ENCODE measurements at places on chromosomes 13 and 19.

DNA sequence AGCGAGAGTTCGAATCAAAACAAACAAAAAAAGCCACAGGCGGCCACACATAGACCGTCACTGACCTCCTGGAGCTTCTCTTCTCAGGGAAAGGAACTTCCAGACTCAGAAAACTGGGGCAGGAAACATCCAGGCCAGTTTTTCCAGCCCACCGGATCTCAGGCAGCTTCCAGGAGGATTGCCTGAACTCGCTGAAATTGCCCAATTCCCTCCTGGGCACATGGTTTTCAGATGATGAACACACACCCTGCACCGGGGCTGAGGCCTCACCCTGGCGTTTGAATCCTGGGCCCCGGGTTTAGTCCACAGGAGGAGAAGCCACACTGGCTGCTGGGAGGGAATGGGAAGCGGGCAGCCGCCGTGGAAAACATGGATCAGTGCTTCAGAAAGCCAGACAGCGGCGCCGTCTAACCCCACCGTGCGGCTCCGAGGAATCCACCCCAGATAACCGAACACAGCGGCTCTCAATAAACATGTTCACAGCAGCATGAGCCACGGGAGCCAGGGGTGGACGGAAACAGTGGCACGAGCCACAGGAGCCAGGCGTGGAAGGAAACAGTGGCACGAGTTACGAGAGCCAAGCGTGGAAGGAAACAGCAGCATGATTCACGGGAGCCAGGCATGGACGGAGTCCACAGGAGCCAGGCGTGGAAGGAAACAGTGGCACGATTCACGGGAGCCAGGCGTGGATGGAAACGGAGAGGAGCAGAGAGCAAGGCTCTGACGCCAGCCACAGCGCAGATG lies 18.2 kb upstream of the PTBP1 start:
- no peak for DNase-seq

DNA sequence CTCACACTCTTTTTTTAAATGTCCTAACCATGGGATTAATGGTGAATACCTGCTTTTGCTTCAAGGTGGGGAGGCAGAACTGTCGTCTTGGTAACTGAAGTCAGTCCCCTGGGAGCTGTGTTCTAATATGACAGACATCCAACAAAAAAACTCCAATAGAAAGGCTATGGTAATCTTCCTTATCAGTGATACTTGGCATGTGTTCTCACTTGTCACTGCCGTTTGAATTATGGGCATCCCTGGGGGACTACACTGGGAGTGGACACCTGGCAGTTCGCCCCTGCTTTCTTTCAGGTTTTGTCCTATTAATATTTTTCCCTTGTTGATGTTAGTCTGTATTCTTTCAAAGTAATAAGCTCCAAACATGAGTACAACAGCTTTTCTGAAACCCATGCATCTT lies 252.6 kb downstream of the SLITRK5 start:
- no peak for DNase-seq

- no peak for DNase-seq
Observed at GRCh38 chr19:17617807-17618192, 62.4 kb downstream of the COLGALT1 start.

DNA sequence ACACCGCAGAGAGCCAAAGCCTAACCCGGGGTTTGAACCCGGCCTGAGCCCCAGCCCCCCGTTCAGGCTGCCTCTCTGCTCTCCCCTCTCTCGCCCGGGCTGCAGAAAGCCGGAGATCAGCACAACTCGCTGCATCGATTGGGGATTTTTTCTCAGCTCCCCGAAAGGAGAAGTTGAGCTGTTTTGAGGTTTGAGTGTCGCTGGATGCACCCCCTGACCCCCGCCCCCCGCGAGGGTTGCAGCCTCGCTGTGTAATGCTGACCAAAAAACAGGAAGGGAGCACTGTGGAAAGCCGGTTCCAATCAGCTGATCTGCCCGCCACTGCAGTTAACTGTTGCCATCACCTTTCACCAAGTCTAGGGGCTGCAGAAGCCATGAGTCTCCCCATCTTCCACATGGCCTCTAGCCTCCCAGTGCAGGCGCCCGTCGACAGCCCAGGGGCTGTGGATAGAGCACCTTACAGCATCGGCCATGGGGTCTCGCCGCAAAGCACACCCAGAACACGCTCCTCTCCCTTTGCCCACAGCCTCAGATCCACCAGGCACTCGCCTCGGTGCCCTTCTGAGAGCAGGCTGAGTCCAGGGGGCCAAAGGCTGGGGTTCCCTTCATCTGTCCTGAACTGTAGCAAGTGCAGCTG lies 34.5 kb downstream of the MYO9B start:
- peak; percentile 47 for DNase-seq

- DNase-seq, result no peak
Observed at GRCh38 chr19:30596813-30597399, 224.7 kb downstream of the ZNF536 start.

- DNase-seq, result no peak
Observed at GRCh38 chr13:23770973-23771372, 118.2 kb downstream of the MIPEP start.

DNA sequence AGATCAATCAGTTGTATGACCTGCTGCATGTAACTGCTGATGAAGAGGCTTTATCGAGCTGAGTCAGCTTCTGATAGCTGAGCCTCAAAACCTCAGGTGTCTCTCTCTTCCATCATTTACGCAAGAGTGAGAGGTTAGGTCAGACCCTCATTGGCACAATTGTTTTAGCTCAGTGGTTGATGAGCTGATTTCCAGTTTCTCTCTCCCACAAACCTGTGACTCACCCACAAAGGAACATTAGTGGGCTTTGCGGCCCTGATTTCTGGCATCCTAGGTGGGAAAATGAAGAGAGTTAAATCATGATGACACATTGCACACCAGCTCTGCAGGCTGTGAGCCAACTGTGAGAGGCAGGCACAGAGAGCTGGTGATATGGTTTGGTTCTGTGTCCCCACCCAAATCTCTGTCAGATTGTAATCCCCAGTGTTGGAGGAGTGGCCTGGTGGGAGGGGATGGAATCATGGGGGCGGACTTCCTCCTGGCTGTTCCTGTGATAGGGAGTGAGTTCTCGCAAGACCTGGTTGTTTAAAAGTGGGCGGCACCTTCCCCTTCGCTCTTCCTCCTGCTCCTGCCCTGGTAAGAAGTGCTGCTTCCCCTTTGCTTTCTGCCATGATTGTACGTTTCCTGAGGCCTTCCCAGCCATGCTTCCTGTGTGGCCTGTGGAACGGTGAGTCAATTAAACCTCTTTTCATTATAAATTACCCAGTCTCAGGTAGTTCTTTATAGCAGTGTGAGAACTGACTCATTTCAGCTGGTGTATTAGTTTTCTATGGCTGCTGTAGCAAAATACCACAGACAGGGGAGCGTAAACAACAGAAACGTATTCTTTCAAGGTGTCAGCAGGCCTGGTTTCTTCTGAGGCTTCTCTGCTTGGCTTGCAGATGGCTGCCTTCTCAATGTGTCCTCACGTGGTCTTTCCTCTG lies 33.5 kb upstream of the TMTC4 start:
- DNase-seq, result peak; percentile 28

DNA sequence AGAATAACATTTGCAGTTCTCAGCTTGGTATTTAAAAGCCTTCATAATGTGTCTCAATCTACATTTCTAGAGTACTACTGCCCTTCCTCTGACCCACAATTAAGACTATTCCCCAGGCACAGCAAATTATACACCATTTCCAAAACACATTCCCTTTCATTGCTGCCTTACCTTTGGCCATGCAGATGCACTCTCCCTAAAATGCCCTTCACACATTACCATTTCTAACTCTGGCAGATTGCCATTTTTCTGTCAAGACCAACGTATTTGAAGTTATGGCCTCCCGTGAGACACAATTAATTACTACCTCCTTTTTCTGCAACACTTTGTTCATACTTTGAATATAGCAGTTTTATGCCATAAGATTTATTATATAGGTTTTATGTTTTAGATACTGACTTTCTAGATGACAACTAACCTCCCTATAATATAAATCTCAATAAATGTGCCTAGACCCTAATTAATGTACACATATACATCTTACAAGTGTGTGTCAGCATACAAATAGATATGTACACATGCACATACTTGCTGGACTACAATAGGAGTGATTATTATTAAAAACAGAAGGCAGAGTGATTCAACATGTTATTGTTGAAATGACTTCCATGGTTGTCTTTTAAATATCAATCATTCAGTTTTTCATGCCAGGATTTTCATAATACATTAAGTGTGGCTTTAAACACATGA lies 2902.5 kb downstream of the PCDH9 start:
- DNase-seq, result no peak

DNA sequence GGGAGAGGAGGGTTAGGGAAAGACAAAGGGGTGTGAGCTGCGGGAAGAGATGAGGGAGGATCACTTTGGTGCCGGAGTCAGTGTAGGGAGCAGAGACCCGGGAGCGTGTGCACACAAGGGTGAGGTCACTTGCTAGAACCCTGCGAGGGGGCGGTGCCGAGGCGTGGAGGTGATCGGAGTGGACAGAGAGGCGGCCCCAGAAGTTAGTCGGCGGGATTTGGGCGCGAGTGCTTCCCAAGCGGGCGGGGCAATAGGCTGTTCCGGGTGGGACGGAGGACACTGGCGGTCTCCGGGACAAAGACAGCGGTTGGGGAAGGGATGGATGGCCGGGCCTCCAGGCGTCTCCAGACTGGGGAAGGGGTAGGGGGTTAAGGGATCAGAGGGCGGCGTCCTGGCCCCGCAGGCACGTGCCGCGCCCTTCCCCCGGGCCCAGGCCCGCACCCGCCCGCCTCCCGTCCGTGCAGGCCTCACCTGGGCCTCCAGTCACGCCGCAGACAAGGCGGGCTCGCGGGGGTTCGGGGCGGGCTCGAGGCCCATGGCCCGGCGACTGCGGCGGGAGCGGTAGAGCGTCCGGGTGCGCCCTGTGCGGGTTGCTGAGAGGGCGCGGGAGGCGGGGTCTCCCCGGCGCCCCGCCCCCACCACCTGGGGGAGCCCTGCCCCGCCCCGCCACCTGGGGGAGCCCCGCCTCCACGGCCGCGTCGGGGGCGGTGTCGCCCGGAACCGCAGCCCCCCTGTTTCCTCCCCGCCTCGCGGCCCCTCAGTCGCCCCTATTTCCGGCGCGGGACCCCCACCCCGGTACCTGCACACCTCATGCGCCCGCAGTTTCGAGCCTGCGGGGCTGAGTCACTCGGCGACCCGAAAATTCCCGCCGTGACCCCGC lies at the start of gene LPAR2:
Gene LPAR2, minus strand, starts transcription at position 600 of the 880 bp plus-strand sequence. CDS start 945 bp downstream, outside the sequence.
- peak; percentile 81 for DNase-seq

DNA sequence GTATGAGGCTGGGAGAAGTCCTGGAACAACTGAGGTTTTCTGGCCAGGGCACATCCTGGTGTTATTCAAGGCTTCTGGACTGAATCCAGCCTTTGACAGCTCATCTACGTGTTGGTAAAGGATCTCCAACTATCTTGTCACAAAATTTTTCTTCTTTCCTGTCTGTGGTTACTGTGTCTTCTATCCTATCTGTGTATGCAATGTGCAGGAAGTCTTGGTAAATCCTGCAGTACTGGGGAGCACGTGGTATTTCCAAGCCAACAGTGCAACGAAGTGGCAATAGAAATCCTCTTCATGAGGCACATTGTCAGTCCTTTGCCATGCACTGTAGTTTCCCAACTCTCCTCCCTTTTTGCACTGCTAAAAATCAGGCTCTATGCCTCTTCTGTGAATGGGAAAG lies 86.7 kb downstream of the ZNF100 start:
- no peak for DNase-seq

- no peak for DNase-seq
Observed at GRCh38 chr13:110645750-110646149, 30.4 kb downstream of the NAXD start.

DNA sequence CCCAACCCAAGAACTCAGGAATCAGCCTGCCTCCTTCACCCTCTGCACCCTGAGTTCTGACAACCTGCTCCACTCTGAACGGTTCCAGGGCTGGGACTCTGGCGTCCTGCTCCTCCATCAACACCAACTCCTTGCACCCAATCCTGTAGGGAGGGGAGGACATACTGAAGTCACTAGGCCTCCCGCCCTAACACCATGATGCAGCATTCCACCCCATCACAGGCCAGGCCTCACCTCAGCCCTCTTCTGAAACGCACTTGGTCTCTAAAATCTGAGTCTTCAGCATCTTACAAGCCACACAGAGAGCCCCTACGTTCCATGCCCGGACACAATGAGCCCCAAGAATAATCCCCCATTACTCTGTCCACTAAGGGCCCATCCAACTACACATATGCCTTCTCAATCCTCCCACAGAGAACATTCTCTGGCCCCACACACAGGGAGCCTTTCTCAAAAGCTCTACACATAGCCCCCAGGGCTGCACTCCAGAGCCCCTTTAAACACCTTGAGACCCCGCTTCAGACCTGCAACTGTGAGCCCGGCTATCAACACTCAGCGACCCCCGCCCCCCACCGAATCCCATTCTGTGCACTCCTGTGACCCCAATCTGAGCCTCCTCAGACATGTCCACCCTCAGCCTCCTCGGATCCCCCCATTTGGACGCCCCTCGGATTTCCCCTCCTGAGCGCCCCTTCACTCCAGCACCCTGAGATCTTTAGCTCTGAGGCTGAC lies 567 bp downstream of the ALKBH6 start:
- no peak for DNase-seq

GRCh38 chr13:32783067-32783466 lies 196.8 kb downstream of the PDS5B start:
- DNase-seq, result peak; percentile 36

- peak; percentile 41 for DNase-seq
Observed at GRCh38 chr19:12779162-12779993, 4.0 kb upstream of the HOOK2 start.

DNA sequence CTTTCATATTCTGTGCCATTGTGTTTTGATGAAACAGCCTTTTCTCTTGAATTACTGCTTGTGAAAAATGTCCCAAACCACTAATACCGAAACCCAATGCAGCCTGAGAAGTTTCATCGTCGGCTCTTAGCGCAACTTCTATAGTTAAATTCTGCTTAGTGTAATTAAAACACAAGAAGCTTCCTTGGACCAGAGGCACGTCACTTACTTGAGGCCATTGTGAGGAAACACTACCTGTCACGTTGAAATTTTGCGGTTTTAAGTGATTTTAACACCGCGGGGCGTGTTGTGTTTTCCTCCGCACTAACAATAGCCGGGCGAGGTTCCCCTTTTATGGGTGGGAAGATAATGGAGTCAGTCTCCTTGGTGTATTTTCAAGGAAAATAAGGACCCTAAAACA lies 70.9 kb downstream of the GGACT start:
- peak; percentile 17 for DNase-seq

DNA sequence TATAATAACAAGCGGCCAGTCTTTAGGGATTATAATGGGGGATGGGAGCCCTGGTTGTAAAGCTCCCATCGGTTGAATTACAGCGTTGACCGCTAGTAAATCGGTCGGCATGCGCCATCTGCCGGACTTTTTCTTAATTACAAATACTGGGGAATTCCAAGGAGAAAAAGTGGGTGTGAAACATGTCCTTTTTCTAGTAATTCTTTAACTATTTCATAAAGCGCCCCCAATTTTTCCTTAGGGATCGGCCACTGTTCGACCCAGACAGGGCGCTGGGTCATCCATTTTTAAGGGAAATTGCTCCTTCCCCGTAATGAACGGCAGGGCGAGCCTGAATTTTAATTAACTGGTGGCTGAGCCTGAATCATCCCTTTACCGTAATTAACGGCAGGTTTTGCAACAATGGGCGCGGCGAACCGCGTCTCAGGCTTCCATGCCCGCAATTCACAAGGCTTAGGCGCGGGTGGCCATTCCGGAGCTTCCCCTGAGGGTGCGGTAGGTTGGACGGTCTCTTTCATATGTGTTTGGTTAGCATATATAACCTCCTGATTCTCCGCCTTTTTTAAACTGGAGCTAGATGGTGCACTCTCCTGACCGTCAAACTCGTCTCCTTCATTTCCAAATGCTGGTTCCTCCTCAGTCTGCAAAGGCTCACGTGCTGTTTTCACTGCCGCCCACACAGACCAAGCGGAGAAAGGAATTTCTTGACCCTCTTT lies 30.2 kb upstream of the EVI5L start:
- DNase-seq, result peak; percentile 73

GRCh38 chr13:107097916-107098315 lies 530.0 kb upstream of the ARGLU1 start:
- no peak for DNase-seq

GRCh38 chr19:38547421-38547820 lies 70.3 kb downstream of the MAP4K1 start:
- no peak for DNase-seq

Data from activated CD4-positive, alpha-beta T cell treated with anti-CD3 and anti-CD28 coated beads for 36 hours (primary cell).